ENCODE measurements at places on chromosomes 7 and 10. TPM values are rescaled to one million over a fixed set of nuclear protein-coding genes. Genes with fewer than 3 reads are reported as not detected.

BAMBI gene
- total RNA-seq: 8.4 TPM

NAT16 gene
- not detected for total RNA-seq

ENTPD1 gene
- 27.3 TPM for total RNA-seq

CPXM2 gene
- 56.8 TPM for total RNA-seq

GRCh38 chr10:80454513-80455460 lies 677 bp downstream of the TSPAN14 start:
- no peak for DNase-seq

GRCh38 chr10:112330607-112331160 lies 43.2 kb upstream of the ACSL5 start:
- no peak for DNase-seq

GRCh38 chr7:44768628-44769371 lies 20.2 kb downstream of the ZMIZ2 start:
- DNase-seq: no peak

DNA sequence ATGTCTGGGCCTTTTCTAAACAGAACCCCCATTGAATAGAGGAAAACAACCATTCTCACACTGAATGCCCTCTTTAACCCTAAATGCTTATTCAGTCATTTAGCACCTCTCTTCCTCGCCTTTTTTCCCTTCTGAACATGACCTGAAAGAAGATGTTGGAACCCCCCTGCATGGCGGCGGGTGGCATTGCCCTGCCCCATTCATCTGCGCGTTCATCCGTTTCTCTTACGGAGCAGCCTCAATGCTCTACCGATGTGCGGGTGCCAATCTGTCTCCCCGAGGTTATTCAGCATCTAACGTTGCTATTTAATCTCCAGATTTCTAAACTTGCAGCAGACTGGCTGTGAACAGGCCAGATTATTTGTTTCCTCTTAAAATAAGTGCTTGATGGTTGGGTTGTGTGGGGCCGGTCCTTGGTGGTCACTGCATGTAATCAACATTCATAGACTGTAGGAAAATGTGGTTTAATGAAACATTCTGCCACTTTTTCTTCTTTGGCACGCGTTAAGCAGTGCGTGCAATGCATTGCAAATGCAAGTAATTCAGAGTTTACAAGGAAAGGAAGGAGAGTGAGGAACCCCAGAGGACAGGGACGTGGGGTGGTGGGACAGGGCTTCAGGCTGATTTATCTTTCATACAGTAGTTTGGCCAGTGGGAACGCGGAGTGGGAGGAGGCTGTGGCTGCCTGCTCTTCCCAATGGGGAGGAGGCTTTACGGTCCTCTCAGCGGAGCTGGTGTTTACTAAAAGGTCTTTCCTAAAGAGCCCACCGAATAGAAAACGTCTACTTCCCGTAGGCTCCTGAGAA lies 286.7 kb downstream of the DPP6 start:
- no peak for DNase-seq

DNA sequence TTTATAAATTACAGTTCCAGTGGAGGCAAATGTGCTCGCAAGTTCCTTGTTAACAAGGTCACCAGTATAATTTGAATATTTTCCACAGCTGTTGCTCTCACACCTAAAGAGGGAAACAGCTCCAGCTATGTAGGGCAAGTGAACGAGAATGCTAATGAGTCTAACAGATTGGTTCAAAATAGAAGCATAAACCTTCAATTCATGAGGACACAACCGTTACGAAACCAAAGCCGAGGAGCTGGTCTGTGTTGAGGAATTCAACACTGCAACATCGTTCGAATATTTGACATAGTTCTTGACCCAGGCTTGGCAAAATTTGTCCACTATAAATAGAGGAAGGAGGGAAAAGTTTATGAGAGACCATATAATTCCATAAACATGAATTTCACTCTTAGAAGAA lies 161.3 kb downstream of the KLF6 start:
- DNase-seq: no peak

DNA sequence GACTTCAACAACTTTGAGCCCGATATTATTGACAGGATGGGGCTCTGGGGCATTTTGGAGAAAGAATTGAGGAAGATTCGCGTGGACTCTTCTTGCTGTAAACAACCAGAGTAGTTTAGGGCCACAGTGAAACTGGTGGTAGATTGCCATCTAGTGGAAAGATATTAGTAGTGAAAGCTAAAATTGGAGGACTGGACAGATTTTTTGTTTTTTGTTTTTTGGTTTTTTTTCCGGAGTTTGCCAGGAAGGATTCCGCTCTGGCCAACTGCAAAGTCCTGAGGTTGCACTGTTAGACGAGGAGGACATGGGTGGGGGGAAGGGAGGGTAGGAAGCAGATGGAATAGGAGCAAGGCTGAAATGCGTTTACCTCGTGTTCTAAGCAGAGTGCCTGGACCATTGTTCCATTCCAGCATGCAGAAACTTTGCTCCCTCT lies 11.7 kb downstream of the NOBOX start:
- no peak for DNase-seq

- peak; percentile 80 for DNase-seq
These were observed 64.3 kb upstream of the ZNF32 start for GRCh38 chr10:43712821-43713584.

- no peak for DNase-seq
These were observed 1.3 kb downstream of the CAMK2B start for GRCh38 chr7:44324204-44324480.

DNA sequence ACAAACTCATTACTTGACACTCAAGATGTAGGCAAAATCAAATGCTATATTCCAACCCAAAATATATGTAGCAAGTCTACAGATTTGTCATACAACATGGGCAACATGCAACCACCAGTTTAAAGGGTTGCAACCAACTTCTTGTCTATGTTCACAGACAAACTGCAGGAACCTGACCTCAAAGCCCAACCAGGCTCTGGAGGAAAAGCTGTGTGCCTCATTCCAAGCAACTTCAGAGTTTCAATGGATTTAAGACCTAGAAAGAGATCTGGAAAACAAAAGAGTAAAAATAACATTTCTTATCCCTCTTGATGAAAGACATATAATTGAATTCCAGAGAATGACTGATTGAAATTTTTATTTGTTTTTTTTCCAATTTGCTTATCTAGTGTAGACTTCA lies 300.5 kb upstream of the ETV1 start:
- no peak for DNase-seq
